ENCODE measurements at places on chromosomes 1 and 21. TPM values are rescaled to one million over a fixed set of nuclear protein-coding genes. Genes with fewer than 3 reads are reported as not detected.

The CYP4Z1 gene
- total RNA-seq: 3.5 TPM

The SPOCD1 gene
- 1.3 TPM for total RNA-seq

The CTSE gene
- total RNA-seq: 1.1 TPM

The OR2G6 gene
- not detected for total RNA-seq

The MCOLN2 gene
- total RNA-seq: 6.5 TPM

The CATSPERE gene
- 2.6 TPM for total RNA-seq

The VPS13D gene
- 123 TPM for total RNA-seq

The C1orf115 gene
- 24.3 TPM for total RNA-seq

The DEPDC1 gene
- total RNA-seq: 0.27 TPM

The LHX8 gene
- total RNA-seq: not detected

The IGSF5 gene
- total RNA-seq: not detected

The UBL4B gene
- not detected for total RNA-seq

The KRTAP19-3 gene
- not detected for total RNA-seq

The GBP7 gene
- 0.13 TPM for total RNA-seq

The THRAP3 gene
- total RNA-seq: 101 TPM

All from sciatic nerve (tissue), 2 donors.